ENCODE measurements at places on chromosomes 6 and 20.

DNA sequence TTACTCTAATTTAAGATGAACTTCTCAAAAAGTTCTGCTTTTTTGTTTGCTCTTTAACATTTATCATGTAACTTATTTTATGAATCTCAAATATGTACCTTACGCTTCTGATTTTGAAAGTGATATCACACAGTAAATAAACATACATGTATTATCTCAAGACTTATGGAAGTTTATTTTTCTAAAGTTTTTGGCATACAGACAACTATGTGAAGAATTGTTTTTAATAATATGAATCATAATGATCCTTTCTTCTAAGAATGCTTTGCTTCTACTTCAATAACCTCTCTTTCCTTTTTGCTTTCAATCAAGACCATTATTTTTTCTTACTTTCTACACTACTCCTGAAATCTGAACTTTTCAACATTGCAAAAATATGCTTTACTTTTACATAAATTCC is 816.4 kb downstream of the EYS start:
- no peak for DNase-seq

GRCh38 chr6:47865206-47865605 is 83.4 kb downstream of the OPN5 start:
- DNase-seq = no peak

DNA sequence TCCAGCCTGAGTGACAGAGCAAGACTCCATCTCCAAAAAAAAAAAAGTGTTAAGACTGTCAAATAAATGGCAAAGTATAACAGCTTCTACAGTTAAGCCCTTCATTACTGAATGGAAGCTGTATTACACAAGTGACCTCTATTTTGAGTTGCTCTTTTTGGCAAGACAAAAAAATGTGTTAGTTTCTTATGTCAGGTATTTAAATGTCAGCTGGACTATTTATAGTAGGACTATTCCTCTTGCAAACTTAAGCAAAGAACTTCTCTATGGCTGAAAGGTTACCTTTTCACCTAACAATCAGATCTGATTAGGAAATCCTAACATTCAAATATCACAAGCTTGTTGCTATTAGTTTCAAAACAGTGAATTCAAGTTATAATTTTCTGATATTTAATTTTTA is 12.4 kb downstream of the UBE2V1 start:
- no peak for DNase-seq

- DNase-seq = no peak
Measured at GRCh38 chr6:97705568-97705967, 422.6 kb upstream of the MMS22L start.

- no peak for DNase-seq
Measured at GRCh38 chr20:7313047-7313446, 545.6 kb downstream of the BMP2 start.

DNA sequence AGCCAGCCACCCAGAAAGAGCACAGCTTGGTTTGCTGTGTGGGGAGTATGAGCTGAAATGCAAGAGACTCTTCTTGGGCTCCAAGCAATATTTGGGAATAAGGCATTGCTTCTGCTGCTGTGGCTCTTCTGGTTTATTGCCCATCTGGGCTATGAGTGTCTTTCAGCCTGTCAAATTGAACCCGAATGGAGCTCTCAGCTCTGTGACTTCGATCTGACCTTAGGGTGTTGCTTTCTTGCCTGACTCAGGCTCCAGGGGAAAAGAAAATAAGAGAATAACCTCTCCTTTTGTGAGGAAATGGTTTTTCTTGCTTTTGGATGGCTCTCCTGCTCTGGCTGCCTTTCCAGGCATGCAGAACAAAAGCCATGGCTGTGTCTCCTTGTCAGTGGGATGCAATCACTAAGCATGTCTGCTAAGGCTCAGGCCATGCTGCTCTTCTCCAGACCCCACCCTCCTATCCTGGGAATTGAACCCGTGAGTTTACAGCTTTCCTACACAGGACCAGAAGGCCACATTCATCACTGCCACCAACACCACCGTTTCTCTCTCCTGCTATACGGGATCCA is 169.4 kb upstream of the JAG1 start:
- peak; percentile 24 for DNase-seq

- DNase-seq = no peak
Measured at GRCh38 chr6:69589626-69590025, 207.2 kb downstream of the LMBRD1 start.

DNA sequence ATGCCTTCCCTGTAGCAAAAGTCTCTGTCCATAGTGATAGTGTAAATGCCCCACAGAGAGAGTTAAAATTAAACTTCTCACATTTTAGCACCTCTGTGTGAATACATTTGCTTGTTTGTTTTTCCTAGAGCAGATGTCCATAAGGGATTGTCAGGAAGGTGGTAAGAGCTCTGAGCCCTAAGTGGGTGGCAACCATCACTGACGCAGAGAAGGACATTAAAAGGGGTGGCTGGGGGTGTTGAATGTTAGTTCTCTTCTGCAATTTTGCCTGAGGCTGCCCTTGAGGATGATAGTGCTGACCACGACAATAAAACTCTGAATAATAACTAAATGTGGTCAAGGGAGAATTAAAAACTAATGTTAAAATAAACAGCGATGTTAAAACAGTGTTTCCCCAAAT is 174.3 kb upstream of the ID4 start:
- DNase-seq = no peak

- no peak for DNase-seq
Measured at GRCh38 chr6:76174722-76175121, 102.3 kb upstream of the IMPG1 start.

DNA sequence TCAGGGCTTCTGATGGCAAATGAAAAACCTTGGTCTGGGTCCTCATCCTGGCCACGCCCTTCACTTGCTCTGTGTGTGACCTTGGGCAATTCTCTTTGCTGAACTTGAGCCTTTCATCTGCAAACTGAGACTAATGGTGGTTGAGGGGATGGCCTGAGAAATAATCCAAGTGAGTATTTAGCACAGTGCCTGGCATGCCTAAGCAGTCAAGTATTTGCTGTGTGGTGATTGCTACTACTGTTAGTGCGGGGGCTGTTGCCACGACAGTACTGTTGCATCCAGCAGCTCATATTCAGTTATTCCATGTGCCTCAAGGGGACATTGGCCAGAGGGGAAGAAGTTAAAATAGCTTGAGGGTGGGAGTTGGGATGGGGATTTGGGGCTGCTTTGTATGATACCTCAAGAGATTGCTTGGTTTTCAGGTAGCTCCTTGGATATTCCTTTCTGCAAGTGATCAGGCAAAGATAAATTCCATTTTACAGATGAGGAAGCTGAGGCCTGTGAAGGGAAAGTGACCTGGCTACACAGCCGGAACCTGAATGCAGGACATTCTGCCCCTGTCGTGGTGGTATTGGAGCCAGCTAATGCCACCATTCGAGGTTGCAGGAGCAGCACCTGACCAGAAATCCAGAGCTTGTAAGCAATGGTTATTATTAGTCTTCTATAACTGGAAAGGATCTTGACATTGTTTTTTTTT is 45.1 kb upstream of the EPB41L1 start:
- DNase-seq = no peak

GRCh38 chr20:57851796-57852195 is 142.0 kb upstream of the PMEPA1 start:
- no peak for DNase-seq

GRCh38 chr6:25363427-25363826 is 84.3 kb downstream of the CARMIL1 start:
- no peak for DNase-seq

DNA sequence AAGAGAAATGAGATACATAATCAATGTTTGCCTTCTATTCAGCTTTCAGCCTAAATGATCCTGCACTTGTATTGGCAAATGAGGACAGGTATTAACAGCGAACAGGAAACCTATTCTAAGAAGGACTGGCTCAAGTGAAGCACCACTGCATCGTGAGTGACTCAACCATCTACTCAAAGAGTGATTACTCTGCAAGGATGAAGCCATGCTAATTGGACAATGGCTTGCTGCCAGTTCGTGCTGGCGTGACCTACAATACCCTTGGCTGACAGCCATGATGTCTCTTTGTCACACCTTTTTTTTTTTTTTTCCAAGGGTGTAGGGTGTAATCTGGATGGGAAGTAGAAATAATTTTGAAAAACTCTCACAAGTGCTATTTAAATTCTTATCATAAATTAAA is 104.9 kb downstream of the GJA10 start:
- no peak for DNase-seq

- peak; percentile 0 for DNase-seq
Measured at GRCh38 chr6:47967843-47968242, 143.2 kb downstream of the PTCHD4 start.

Data from skeletal muscle cell (primary cell).